ENCODE measurements at places on chromosomes 1 and 21.

DNA sequence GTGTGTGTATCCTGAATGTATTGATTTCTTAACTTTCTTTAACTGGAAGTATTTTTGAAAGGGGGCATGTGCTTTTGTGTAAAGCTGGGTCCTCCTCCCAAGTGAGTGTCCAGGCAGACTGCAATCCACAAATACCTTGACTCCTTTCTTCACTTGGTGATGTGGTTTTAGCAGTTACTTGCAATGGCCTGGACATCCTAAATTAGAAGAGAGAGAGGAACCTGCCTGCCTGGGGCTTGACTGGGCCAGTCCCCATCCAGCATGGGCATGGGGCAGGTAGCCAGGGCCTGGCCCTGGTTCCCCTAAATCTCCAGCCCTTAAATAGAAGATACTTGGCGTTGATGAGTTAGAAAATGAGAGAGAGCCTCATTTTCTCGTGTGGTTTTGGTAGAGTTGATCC, 159.7 kb downstream of the PGBD5 start:
- no peak for DNase-seq

DNA sequence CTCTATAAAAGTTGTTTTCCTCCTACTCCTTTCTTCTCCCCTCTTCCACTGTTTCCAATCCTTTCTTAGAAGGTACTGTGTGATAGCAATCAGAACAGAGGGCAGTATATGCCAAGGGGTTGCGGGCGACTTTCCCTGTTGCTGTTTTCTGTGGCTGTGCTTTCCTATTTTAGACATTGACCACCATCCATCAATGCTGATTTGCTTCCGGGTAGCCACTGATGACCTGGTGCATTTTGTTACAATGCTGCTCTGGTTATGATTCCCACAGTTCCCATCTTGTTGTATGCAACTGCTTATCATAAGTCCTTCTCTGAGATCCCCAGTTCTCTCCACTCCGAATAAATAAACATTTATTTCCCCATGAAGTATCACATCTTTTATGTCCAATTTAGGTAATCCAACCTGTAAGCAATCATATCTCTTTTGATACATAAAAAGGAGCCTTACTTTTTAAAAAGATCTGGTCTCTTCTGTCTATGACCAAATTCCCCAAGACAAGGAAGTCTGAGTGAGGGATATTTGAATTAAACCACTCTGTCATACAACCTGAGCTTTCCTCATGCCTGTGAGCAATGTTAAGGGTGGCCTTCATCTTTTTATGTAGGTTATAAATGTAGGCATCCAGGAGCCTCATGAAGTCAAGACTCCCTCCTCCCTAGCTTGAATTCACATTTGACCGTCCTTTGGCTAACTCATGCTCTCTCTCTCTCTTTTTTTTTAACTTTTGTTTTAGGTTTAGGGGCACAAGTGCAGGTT, 52.5 kb upstream of the CD55 start:
- DNase-seq: no peak

DNA sequence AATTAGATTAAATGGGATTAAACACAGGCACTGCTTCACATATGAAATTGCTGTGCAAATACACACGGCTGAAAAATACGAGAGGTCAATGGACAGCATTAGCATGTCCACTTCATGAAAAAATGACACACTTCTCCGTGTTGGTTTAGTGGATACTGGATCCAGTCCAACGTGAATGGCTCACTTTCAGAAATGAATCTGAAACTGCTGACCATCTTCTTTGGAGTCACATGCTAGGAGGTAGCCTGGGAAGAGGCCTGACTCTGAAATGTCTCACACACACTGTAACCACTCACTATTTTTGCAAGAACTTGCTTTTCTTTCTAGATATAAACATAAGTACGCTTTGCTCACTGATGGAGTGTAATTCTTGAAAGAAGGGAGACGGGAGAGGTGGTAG, 127.3 kb downstream of the HLCS start:
- no peak for DNase-seq

DNA sequence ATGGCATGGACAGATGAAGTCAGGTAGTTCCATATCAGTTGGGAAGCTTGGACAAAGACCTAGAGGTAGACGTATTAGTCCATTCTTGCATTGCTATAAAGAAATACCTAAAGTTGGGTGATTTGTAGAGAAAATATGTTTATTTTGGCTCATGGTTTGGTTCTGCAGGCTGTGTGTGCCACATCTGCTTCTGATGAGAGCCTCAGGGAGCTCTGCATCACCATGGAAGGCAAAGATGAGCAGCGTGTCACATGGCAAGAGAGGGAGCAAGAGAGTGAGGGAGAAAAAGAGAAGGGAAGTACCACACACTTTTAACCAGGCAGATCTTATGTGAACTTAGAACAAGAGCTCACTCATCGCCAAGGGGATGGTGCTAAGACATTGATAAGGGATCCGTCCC, 9.0 kb downstream of the TSACC start:
- no peak for DNase-seq

DNA sequence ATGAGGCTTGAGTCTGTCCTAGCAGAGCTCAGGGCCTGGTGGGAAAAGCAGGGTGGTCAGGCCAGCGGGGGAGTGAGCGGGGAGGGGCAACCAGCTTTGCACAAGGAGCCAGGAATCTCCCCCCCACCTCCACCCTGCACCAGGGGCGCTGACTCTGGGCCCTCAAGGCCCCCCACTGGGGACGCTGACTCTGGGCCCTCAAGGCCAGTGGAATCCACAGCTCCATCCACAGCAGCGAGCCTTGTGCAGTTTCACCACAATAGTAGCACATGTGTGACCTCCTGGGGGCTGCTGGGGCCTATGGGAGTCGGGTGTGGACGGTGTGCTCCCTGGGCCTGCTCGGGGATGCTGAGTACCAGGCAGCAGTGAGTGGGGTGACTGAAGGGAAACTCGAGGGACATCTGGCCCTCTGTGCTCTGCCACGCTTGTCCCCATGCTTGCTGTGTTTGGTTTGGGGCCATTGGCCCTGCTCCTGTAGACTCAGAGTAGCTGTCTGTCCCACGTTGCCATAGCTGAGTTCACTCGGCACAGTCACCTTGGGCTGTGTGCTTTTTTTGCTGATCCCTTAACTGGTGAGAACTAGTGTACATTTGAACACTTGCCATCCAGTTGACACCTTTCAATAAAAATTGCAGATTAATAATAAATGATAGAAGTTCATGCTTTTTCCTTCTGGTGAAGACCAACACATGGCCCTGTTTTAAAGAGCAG, 89.2 kb downstream of the ADARB1 start:
- DNase-seq: no peak

DNA sequence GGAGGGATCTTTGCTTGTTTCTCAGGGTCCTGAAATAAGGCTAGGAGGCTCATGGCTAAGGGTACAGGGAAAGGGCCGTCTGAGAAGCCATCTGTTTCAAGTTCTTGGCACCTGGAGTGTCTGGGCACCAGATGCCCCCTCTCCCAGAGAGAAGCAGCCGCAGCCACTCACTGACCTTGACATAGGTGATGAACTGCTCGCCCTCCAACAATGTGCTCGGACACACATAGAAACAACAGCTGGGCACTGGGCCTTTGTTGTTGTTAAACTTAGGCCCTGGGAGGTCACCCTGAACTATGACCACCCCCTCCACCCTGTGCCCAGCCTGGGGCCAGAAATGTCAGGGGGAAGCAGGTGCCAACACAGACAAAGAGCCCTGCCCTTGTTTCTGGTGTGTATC, 9.2 kb upstream of the TNNI1 start:
- no peak for DNase-seq
